ENCODE measurements at places on chromosomes 3 and 15.

- no peak for DNase-seq
These were observed 41.1 kb upstream of the AP3B2 start for GRCh38 chr15:82750831-82751180.

DNA sequence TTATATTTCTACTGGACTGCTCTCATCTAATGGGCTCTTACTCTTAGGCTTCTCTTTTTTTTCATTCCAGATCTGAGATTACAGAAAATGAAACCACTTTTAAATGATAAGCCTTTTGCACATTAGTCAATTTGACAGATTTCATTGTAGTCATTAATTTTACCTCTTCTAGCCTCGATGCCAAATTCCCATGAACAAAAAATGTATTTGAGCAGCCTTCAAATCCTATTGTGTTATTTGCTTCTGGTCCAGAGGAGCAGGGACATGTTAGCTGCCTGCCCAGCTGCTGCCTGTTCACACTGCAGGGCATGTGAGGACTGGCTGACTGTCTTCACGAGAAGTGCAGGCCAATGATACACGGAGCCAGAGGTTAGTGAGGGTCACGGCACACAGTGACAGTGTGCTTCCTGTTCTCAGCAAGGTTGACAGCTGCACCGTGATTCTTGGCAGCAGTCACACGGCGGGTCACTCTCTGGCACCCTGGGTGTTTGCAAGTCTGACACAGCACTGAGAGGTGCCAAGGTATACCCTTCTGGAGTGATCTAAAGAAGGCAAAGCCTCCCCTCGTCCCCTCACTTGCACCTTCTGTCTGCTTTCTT is 40.8 kb downstream of the KAT2B start:
- DNase-seq, result peak; percentile 3

DNA sequence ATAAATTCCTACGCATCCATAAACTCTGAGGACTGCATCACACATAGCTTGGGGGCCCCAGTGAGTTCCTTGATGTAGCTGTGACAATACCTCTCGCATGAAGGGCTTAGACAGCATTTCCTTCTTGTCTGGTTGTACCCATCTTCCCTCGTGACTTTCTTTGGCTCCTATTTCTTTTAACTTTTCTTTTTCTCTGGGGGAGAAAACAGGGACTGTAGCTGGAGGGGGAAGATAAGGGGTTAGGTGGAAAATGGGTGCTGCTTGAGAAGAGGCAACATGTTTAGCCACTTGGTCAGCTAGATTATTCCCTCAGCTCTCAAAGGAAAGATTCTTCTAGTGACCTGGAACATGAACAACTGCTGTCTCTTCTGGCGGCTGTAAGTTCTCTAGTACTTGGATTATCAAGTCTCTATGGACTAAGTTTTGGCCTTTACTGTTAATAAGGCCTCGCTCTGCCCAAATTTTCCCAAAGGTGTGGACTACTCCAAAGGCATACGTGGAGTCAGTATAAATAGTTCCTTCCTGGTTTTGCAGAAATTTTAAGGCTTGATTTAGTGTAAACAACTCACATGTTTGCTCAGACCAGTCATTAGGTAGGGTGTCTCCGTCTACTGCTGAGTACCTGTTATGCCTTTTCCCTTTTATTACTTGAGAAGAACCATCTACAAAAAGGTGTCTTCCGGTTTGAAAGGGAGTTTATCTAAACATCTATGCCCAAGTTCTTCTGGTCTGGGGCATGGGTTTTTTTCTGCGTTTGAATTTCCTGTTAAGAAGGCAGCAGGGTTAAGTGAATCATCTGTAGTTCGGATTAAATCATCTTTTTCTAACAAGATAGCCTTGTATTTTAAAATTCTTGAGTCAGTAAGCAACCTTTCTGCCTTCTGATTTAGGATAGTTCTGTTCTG is 21.0 kb upstream of the ATG7 start:
- DNase-seq, result no peak

DNA sequence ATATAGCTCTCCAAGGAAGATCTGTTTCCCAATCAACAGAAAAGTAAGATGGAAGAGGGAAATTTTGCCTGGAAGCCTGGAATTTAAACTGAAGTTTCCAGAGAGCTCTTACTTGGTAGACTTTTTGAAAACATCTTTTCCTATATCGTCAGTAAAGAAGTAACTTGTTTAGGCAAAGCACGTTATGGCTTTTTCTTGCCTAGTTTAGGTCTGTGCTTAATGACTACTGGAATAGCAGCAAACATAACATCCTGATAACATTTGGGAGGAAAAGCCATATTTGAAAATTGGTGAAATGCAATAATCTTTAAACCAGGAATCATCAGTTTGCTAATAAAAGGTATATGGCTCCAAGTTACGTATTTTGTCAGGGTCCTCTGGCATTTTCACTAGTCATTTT is 160.4 kb upstream of the CGNL1 start:
- no peak for DNase-seq

DNA sequence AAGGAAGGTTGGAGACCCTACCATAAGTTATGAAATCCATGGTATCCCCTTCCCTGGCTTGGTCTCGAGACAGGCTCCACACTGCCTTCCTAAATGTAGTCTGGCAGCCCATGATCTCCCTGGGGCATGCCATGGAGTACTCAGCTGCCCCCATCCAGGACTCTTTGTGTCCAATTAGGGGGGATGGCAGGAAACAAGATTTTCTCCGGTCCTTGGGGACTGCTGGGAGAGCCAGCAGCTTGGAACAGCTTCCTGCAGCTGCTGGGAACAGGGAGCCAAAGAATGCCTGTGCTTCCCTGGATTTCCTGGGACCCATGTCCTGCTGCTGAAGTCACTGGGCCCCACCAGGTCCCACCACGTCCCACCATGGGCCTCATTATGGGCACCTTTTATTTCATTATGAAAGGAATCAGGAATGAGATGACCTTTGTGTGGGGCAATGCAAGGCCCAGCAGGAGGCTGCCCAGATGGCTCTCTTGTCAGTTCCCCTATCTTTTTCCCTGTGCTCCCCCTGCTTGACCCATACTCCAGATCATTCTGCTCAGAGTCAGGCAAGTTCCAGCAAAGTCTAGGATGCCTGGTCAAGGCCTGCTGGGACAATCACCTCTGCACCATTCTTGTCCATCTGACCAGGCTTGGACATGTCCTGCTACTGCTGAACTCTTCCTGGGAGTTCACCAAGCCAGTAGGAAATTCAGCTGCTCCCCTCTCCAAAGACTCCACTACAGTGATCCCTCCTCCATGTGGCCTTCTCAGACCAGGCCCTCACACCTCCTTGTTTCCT is 15.0 kb upstream of the DAG1 start:
- DNase-seq, result no peak

GRCh38 chr15:37618353-37618752 is 316.1 kb upstream of the TMCO5A start:
- no peak for DNase-seq

- no peak for DNase-seq
These were observed 48.5 kb downstream of the TM6SF1 start for GRCh38 chr15:83155942-83156341.

DNA sequence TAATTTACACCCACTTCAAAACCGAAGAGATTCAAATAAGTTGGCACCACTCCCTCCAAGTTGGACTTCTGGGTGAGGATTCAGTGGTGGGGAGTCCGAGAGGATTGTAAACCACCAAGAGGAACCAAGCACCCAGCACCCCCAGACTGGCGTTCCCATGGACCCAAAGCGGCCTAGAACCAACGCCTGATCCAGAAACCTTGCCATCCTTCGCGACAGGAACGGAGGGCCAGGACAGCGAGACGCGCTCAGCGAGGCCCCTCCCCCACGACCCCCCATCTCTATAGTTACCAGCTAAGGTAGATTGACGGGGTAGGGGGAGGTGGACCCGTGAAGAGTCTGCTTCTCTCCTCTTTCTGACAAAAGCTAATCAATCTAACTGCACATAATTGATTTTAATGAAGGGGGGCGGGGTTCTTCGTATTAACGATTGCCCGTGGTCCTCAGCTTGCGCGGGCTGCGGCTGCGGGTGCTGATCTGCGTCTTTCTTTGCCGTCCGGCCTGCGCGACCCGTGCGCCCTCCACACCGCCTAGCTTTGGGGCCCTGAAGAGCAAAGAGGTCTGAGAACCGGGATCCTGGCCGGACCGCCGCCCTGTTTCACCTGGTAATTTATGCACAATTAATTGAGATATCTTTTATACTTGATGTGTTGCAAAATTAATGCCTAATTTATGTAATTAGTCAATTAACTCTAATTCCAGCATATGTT is 10.9 kb upstream of the FOXB1 start:
- DNase-seq, result no peak

GRCh38 chr15:78282324-78282723 is 17.1 kb downstream of the SKIC8 start:
- no peak for DNase-seq

DNA sequence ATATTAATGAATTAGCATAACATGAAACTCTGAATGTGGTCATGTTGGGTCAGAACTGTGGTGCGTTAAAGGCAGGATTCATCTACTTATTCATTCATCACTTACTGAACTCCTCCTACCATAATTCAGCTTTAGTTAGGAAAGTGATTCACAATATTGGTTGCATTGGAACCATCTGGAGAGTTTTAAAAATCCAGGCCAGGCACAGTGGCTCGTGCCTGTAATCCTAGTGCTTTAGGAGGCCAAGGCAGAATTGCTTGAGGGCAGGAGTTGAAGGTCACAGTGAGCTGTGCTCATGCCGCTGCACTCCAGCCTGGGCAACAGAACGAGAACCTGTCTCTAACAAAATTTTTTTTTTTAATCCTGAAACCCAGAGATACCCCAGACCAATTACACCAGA is 44.2 kb upstream of the ATG7 start:
- DNase-seq, result no peak
